ENCODE measurements at places on chromosomes 11 and 22. TPM values are rescaled to one million over a fixed set of nuclear protein-coding genes. Genes with fewer than 3 reads are reported as not detected.

- DNase-seq: no peak
- H3K27me3 ChIP-seq: no peaks in the 10 kb centered on the region
- no peaks in the 10 kb centered on the region for H3K4me1 ChIP-seq
- no peaks in the 10 kb centered on the region for H3K36me3 ChIP-seq
- H3K4me3 ChIP-seq: no peak overlapping the region
Observed at GRCh38 chr11:86097980-86098379, 29.1 kb upstream of the PICALM start.

Gene SYT13
- total RNA-seq: not detected

GRCh38 chr11:40838181-40838683, 621.2 kb downstream of the LRRC4C start:
- no peak overlapping the region for H3K27ac ChIP-seq
- no peaks in the 10 kb centered on the region for H3K4me1 ChIP-seq
- H3K27me3 ChIP-seq: no peaks in the 10 kb centered on the region
- DNase-seq: no peak
- no peaks in the 10 kb centered on the region for H3K36me3 ChIP-seq
- H3K4me3 ChIP-seq: no peak overlapping the region

Gene KRTAP5-11
- not detected for total RNA-seq

DNA sequence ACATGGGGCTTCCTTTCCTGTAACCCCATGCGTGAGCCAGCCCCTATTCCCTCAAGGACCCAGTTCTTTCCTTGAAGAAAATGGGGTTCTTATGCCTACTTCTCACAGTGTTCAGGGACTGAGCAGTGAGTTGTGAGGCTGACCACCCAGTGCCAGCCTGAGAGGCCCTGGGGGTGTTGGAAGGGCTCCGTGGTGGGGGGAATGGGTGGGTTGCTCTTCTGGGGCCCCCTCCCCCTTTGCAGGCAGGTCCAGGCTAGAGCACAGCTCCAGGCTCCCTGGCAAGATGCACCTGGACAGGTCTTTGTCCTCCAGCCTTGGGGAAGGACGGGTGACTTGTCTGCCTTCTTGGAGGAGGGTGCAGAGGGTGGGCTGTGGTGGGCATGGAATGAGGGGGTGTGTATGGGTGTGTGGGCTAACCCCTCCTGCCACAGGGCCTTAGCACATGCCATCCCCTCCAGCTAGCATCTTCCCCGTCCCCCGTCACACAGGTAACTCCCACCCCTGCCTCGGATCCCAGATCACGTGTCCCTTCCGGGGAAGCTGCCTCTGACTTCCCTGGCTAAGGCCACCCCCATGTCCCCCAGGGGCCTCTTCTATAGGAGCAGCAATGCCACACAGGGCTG, 64.6 kb downstream of the MYEOV start:
- no peak overlapping the region for H3K27ac ChIP-seq
- peak; percentile 51 for DNase-seq
- H3K4me1 ChIP-seq: no peaks in the 10 kb centered on the region
- no peaks in the 10 kb centered on the region for H3K27me3 ChIP-seq

Gene NEU3
- 9.6 TPM for total RNA-seq

- H3K27me3 ChIP-seq: no peaks in the 10 kb centered on the region
- H3K4me3 ChIP-seq: peak overlapping the region; percentile 47
- H3K4me1 ChIP-seq: peaks cover 54% of the 10 kb centered on the region
- peak overlapping the region; percentile 86 for H3K27ac ChIP-seq
- DNase-seq: peak; percentile 91
- no peaks in the 10 kb centered on the region for H3K36me3 ChIP-seq
Observed at GRCh38 chr11:69444381-69445130, 36.9 kb upstream of the LINC01488 start.

- H3K27me3 ChIP-seq: no peaks in the 10 kb centered on the region
- H3K27ac ChIP-seq: no peak overlapping the region
- H3K4me3 ChIP-seq: no peak overlapping the region
- H3K4me1 ChIP-seq: no peaks in the 10 kb centered on the region
Observed at GRCh38 chr11:28401446-28401845, 293.3 kb downstream of the METTL15 start.

GRCh38 chr22:23376256-23376655, 195.9 kb downstream of the BCR start:
- no peak overlapping the region for H3K27ac ChIP-seq
- H3K36me3 ChIP-seq: no peaks in the 10 kb centered on the region
- H3K4me3 ChIP-seq: no peak overlapping the region
- no peaks in the 10 kb centered on the region for H3K27me3 ChIP-seq
- DNase-seq: no peak
- no peaks in the 10 kb centered on the region for H3K4me1 ChIP-seq

DNA sequence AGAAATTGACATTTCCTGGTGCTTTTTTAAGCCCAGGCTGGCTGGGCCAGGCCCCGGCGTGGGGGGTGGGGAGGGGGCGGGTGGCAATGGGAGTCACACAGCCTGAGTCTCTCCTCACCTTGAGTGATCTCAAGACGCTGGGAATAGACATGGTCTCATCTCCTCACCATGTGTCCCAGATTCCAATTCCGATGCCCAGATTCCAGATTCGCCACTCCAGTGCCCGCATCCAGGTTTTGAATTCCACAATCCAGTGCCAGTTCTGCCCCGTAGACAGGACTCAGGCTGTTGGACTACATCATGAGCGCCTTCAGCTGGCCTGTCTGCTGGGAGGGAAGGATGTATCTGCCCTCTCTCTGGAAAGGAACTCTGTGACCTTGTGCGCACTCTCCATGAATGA, 19.1 kb downstream of the KCNC1 start:
- no peak overlapping the region for H3K27ac ChIP-seq
- no peak overlapping the region for H3K4me3 ChIP-seq
- peak; percentile 29 for DNase-seq
- no peaks in the 10 kb centered on the region for H3K36me3 ChIP-seq
- no peaks in the 10 kb centered on the region for H3K27me3 ChIP-seq

DNA sequence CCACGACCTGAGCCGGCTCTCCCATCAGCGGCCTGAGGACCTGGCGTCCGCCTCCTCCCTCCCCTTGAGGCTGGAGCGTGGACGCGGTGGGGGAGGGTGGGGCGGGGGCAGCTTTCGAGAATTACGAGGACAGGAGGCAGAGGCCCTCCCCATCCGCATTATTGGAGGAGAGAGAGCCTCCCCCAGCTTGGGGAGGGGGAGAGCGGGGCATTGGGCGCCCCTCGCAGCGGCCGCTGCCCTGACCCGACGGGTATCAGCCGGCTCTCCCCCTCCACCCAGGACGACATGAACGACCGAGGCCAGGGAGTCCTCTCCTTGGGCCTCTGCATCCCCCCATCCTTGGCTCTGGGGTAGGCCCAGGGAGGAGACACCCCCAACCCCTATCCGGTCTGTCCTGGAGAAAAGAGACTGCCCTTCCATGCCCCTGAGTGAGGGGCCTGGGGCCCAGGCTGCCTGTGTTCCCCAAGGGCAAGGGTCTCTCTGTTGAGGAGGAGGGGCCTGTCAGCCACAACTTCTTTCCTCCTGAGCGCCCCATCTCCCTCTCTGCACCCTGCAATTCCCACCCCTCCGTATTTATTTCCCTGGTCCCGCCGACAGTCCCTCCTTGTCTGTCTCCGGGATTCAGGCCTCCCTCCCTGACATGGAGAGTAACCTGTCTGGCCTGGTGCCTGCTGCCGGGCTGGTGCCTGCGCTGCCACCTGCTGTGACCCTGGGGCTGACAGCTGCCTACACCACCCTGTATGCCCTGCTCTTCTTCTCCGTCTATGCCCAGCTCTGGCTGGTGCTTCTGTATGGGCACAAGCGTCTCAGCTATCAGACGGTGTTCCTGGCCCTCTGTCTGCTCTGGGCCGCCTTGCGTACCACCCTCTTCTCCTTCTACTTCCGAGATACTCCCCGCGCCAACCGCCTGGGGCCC, 495 bp downstream of the GPR137 start:
- H3K4me3 ChIP-seq: peak overlapping the region; percentile 96
- no peak for DNase-seq
- peaks cover 7% of the 10 kb centered on the region for H3K27me3 ChIP-seq
- peaks cover 10% of the 10 kb centered on the region for H3K36me3 ChIP-seq
- H3K27ac ChIP-seq: peak overlapping the region; percentile 95

Gene MAPK11
- total RNA-seq: 26.1 TPM

Data from upper lobe of right lung (tissue), 1 donor.